Jurkat, Clone E6-1 (cell line): ENCODE measurements at places on chromosomes 2 and 18.
A peak's percentile ranks its signal among the peaks of the same experiment; 100 is the strongest.

- peak; percentile 88 for DNase-seq
Observed at GRCh38 chr2:215680605-215681598, 245.0 kb upstream of the FN1 start.

- DNase-seq, result no peak
Observed at GRCh38 chr18:79868168-79868784, 70.5 kb downstream of the KCNG2 start.

GRCh38 chr2:98004613-98005012, 8.9 kb upstream of the TMEM131 start:
- DNase-seq, result no peak

- no peak for DNase-seq
Observed at GRCh38 chr2:98089941-98090340, 3.0 kb downstream of the VWA3B start.

DNA sequence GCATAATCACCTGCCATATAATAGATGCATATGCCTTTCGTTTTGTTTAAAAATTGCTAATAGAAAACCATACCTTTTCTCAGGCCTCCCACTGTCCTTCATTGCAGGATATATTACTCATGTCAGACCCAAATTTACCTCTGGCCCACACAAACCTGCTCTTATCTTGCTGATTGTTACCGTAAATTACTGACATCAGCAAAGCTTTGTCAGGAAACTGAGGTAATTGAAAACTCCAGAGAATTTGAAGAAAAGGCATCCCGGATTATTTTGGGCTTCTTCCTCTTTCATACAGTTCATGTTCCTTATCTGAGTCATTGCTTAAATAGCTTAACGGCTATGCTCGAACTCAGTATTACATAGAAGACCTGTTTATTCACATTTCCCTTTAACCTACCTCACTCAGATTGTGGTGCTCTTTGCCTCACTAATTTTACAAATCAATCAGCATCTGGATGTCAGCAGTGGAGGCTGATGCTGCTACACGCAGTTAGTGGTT, 145.7 kb downstream of the ZEB2 start:
- no peak for DNase-seq

- no peak for DNase-seq
Observed at GRCh38 chr2:240603846-240604245, 17.3 kb downstream of the CAPN10 start.

GRCh38 chr2:29226375-29226774, 111.2 kb downstream of the CLIP4 start:
- no peak for DNase-seq

GRCh38 chr18:46148810-46149209, 44.6 kb downstream of the HAUS1 start:
- peak; percentile 47 for DNase-seq

- peak; percentile 33 for DNase-seq
Observed at GRCh38 chr2:63049970-63050333, 678 bp upstream of the OTX1 start.

- no peak for DNase-seq
Observed at GRCh38 chr2:25372405-25373268, 30.9 kb upstream of the DNMT3A start.

DNA sequence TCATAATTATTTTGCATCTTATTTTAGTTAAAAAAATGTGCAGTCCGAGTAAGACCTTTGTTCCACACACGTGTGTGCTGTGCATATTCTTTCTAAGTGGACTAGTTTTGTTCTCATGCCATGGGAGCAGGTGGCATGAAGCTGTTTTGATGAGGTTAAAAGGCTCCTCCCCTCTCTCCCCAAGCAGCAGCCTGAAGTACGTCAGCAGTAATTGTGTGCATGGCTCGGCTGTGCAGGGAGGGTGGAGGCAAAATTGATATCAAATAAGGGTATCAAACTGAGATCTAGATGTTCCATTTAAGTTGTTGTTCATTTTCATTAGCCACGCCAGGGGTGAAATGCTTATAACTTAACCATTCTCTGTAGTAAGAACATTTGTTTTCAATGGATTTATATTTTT, at the start of gene NYAP2:
NYAP2 (plus strand) TSS at position 207 of the 400 bp plus-strand sequence. CDS start 9,171 bp downstream, outside the sequence.
- peak; percentile 19 for DNase-seq

GRCh38 chr2:170929686-170930050, 615 bp downstream of the GORASP2 start:
- no peak for DNase-seq

- no peak for DNase-seq
Observed at GRCh38 chr2:97706708-97707345, 6.5 kb upstream of the ZAP70 start.

DNA sequence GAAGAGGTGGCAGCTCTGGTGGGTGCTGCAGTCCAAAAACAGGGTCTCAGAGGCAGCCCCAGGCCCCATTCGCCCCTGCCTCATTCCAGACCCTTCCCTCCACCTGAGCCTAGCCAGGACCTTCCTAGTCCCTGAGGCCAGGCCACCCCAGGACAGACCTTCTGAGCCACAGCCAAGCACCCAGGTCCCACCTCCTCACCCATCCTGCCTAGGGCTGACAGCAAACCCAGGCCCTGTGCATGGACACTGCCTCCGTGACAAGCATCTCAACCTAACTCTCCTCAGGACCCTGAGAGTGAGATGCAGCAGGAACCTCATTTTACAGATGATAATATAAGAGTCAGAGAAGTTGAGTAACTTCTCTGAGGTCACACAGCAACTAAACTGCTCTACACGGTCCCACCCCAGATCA, 15.5 kb downstream of the ADRA2B start:
- no peak for DNase-seq

GRCh38 chr2:56985609-56986008, 801.8 kb downstream of the CCDC85A start:
- DNase-seq, result peak; percentile 5

- DNase-seq, result no peak
Observed at GRCh38 chr2:23685181-23685580, 241.7 kb downstream of the ATAD2B start.

- DNase-seq, result no peak
Observed at GRCh38 chr18:47253101-47253654, 1.7 kb upstream of the SKOR2 start.

DNA sequence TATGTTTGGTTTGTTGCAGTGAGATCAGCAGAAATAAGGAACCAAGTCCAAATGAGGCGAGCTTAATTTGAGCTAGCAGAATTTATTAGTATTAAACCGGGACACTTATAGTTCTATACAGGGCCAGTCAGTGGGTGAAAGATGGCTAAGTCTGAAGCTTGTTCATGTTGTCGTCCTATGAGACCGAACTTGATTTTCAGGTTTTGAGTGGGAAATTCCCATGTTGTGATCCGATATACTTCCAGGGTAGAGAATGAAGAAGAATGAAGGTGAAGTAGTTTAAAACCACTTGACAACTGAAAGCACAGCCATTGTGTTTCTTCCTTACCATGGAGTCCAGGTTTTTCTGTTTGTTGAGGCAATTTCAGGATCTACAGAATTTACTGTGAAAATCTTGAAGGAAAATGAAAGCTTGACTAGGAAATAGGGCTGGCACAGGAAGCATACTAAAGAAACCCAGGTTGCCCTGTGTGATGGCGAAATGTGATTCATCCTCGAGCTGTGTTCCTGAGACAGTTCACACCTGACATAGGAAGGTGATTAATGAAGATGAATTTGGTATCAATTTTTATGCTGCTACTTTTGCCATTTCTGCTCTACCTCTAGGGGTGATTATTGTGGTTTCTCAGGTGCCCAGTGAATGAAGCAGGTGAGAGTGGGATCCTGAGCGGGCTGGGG, 37.6 kb upstream of the MGAT5 start:
- DNase-seq, result no peak

DNA sequence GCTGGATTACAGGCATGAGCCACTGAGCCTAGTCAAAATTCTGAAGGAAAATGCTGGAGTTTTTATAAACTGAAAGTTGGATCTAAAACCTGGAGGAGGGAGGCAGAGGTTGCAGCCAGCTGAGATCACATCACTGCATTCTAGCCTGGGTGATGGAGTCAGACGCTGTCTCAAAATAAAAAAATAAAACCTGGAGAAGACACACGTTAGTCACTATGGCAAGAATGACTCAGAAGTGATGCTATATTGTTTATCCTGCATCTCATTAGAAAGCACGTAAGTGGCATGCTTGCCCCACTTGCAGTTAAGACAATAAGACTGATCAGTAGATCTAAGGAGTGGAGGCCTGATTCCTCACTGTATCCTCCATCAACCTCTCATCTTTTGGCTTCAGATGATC, 106.6 kb upstream of the STON1 start:
- DNase-seq, result no peak

GRCh38 chr2:2836343-2837070, 505.4 kb upstream of the MYT1L start:
- no peak for DNase-seq

DNA sequence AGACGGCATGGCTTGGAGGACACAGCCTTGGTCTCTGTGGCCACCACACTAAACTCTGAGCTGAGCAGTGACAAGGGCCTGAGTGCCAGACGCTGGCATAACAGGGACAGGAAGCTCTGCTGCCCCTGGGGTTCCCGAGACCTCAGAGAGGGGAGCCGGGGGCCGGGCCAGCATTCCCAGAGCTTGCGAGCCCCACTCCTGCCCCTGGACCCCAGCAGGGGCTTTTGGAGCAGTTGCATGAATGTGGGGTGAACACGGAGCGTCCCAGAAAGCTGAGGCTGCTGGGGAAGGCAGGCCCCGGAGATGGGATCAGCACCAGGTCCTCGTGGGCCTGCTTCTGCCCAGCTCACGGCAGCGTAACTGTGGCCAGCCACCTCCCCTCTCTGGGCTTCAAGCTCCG, 7.6 kb upstream of the ERFE start:
- DNase-seq, result no peak

GRCh38 chr2:189129971-189130370, 49.6 kb downstream of the COL5A2 start:
- no peak for DNase-seq
